ENCODE measurements at places on chromosomes 7 and 10.

- DNase-seq = no peak
Measured at GRCh38 chr10:88538048-88538447, 45.1 kb downstream of the RNLS start.

GRCh38 chr7:150390205-150390604 is 11.1 kb downstream of the ZNF775 start:
- DNase-seq = no peak

- DNase-seq = no peak
Measured at GRCh38 chr7:67870396-67870795, 873.8 kb downstream of the TYW1 start.

DNA sequence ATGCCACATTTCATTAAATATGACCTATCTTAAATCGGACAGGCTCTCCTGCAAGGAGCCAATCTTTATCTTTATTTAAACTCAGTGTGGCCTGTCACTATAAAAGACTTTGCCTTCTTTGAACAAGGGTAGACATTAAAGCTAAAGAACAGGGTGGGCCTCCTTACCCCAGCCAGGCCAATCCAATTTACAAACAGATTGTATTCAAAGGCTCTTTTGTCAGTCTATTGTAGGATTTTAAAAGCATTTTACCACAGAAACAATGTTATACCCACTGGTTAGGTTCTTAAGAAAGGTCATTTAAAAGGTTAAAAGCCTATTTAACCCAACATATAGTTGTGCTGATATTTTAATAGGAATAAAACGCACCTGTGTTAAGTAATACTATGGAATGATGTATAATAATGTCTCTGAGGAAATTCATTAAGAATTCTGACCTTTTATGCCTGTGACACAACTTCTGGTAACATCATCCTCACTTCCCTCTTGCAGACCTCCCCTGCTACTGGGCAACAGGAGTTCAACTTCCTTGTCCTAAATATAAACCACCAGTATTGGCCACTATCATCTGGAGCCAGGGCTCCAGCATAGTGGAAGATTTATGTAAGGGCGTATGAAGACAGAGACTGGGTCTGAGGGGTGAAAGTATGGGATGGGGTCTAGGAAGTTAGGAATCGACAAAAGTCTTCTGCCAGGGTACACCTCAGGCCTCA is 32.5 kb downstream of the MTERF1 start:
- no peak for DNase-seq

DNA sequence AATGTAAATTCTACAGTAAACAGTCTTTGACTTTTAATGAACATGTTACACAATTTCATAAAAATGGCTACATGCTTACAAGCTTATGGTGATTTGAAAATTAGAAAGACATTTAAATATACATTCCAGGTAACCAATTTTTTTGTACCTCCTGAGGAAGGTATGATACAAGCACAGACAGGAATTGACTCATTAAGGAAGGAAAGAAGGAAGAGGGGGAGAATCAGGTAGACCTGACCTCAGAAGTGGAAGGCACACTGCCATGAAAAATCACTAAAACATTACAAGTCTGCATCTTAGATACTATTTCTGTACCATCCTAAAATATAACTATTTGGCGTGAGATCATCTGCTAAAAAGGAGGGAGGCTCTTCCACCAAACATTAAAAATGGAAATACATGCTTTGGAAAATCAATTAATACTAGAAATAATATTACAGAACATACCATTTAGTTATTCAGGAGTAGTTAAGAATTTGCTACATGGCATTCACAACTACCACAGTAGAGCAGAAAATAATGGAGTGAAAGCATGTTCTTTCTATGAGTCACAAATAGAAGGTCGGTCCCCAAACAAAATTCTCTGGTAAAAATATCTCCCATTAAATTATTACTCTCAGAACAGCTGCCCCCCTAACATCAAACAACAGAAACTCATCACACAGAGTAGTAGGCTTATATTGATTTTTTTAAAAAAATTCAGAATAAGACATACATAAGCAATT is 15.2 kb downstream of the RAB11FIP2 start:
- DNase-seq = no peak

DNA sequence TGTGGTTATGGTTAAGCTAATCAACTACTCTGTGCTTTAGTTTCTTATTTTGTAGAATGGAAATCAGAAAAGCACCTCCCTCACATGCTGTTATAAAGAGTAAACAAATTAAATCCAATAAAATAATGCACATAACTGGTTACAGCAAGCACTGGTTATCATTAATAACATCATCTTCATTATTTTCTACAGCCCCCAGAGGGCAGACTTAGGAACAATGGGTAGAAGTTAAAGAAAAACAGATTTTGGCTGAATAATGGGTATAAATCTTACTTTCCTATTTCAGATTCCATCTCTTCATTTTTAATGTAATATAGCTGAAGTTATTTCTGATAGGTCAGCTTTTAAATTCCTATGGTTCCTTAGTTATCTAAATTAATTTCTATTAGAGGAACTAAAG is 126.5 kb downstream of the DOCK4 start:
- DNase-seq = no peak

DNA sequence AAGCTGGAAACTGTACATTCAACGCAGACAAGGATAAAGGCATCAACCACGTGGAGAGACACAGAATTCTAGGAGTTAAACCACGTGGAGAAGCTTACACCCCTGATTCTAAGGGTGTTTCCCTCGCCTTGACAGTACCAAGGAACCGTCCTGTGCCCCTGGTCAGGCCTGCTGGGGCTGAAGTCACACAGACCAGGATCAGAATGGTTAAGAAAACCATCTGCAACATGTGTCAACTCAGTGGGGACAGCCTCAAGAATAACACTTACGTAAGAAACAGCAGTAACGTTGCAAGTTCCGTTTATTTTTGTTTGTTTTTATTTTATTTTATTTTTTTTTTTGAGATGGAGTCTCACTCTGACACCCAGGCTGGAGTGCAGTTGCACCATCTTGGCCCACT is 55.6 kb downstream of the CHST15 start:
- no peak for DNase-seq

DNA sequence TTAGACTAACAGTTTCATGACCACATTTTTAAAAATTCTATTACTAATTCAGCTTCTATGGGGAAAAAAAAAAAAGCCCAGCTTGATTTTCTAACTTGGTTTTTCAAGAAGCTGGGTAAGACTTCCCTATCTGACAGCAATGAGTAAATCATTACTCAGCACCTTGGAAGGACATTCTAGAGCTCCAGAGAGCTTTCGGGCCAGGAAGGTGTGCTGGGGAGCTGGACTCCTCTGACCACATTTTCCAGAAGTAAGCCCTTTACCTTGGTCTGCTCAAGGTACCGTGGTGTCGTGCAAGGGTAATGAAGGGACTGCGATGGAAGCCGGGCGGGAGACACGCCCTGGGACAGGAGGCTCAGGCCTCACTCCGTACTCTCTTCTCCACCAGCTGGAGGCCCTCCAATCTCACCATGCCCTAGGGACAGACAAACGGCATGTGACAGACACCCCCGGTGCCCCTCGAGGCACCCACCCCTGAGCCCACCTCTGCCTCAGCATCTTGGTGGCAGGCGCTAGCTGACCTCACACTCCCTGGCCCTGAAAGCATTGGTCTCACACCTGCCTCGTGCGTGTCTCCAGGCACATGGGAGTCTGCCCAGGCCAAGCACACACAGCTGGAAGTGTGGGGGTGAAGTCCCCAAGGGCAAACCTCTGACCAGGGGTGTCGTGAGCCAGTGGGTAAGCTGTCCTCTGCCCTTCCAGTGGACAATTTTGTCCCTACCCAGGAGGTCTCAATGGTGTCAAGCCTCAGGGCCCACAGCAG is 152.1 kb downstream of the OAT start:
- DNase-seq = no peak

DNA sequence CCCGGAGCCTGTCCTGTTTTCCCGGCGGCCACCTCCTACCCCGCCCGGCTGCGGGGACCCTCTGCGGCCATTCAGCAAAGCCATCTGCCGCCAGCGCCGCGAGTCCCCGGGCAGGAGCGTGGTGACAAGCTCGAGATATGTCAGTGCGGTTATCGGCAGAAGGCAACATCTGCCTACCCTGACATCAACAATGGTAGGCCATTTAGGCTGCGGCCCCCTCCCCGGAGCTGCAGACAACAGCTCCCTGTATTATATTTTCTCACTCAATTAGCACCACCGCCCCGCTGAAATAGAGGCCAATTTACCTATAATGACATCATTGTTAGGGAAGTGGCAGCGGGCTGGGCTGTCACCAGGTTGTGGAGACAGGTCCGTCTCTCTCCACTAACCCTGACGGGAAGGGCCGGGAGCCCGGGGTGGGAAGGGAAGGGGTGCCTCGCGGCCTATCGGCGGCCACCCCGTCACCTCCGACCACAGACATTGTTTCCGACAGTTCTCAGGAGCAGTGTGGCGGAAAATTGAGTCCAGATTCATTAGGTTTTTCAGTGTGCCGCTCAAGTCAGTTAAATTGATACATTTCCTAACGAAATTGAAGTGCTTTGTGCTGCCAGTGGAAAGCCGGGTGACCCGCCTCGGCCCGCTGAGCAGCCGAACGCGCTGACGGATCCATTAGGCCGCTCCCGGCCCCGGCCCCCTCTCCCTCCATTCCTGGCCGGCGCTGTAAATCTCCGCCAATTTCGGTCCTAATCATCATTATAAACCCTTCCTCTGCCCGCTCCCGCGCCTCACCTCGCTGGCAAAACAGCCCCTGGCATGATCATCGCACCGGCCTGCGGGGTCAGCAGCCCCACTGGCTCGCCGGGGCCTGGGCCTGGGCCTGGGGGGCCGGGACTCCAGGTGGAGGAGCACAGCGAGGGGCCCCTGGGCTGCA is 43.0 kb downstream of the UNCX start:
- no peak for DNase-seq
